Pulmonary artery endothelial cell (primary cell): ENCODE measurements at places on chromosomes 12 and 14. TPM values are rescaled to one million over a fixed set of nuclear protein-coding genes. Genes with fewer than 3 reads are reported as not detected.

P2RX2 gene
- total RNA-seq, result not detected in 2 replicates

KRT2 gene
- not detected in 2 replicates for total RNA-seq

SLC6A15 gene
- total RNA-seq, result 0.53 and 0.92 TPM in 2 replicates

OR6C2 gene
- not detected in 2 replicates for total RNA-seq

TMCC3 gene
- total RNA-seq, result 19.9 and 30.7 TPM in 2 replicates

CLECL1 gene
- total RNA-seq, result not detected in 2 replicates

CCDC197 gene
- not detected in 2 replicates for total RNA-seq

C1QL4 gene
- 0.04 and 0.13 TPM in 2 replicates for total RNA-seq

ADGRD1 gene
- total RNA-seq, result not detected in 2 replicates

RFX4 gene
- not detected in 2 replicates for total RNA-seq

ASCL1 gene
- total RNA-seq, result not detected in 2 replicates

IL22 gene
- not detected in 2 replicates for total RNA-seq
